ENCODE measurements at places on chromosomes 7 and 10. TPM values are rescaled to one million over a fixed set of nuclear protein-coding genes. Genes with fewer than 3 reads are reported as not detected.

NEUROG3 gene
- not detected for total RNA-seq

VCL gene
- total RNA-seq: 20.7 TPM

DOCK4 gene
- 155 TPM for total RNA-seq

IL2RA gene
- not detected for total RNA-seq

SHTN1 gene
- total RNA-seq: 109 TPM

CTTNBP2 gene
- total RNA-seq: 145 TPM

NEUROD6 gene
- total RNA-seq: 439 TPM

CLDN3 gene
- not detected for total RNA-seq

CLDN12 gene
- total RNA-seq: 54.5 TPM

FAM25G gene
- total RNA-seq: not detected

BTBD16 gene
- not detected for total RNA-seq
